ENCODE measurements at places on chromosomes 1 and 21.
A peak's percentile ranks its signal among the peaks of the same experiment; 100 is the strongest.

- DNase-seq = peak; percentile 21
Observed at GRCh38 chr1:58251430-58252073, 295.0 kb downstream of the OMA1 start.

DNA sequence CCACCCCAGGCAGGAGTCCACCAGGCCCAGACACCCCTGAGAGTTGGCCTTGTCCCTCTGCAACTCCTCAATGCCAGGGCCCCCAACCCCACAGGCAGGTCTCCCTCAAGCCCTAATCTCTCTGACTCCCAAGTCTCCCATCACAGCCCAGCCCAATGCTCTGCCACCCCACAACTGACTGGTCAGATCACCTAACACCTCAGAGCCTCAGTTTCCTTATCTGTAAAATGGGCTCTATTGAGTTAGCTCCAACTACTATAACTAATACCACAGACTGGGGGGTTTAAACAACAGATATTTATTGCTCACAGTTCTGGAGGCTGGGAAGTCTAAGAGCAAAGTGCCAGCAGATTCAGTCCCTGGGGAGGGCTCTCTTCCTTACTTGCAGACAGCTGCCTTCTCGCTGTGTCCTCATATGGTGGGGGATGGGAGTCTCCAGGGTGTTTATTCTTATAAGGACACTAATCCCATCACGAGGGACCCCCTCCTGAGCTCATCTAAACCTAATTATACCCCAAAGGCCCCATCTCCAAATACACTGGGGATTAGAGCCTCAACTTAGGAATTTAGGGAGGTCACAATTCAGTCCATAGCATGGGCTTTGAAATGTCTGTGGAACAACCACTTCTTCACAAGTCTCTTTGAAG, 34.9 kb upstream of the ZC3H12A start:
- no peak for DNase-seq

- DNase-seq = no peak
Observed at GRCh38 chr1:203528063-203528462, 34.1 kb downstream of the OPTC start.

DNA sequence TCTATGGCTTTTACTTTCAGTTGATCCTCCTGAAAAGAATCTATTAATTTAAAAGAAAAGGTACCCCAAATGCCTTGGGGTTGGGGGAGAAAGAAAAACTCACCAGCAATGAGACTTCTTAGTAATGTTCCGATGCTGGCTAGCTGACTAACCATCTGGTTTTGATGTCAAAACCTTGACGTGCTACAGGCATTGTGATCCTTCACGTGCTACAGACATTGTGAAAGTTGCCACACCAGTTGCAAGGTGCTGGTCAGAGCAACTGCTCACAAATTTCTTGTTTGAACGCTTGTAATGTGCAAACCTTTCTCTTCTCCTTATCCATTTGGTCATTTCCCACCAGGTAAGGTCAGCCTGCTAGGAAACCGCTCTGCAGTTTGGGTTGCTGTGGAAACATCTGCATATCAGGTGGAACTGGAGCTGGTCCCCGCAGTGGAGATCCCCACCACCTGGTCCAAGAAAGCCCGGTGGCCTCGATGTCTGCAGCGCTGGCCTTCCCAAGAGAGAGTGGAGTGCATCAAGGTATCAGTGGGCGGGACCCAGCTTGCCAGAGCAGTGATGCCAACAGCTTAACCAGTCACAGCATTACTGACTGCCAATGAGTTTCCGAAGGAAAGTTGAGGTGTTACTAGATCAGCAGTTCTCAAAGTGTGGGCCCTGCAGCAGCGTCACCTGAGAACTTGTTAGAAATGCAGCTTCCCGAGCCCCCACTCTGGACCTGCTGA, 16.1 kb downstream of the MAB21L3 start:
- no peak for DNase-seq

- DNase-seq = no peak
Observed at GRCh38 chr1:215360758-215361157, 206.3 kb upstream of the KCTD3 start.

GRCh38 chr1:2360588-2361364, 30.6 kb downstream of the MORN1 start:
- no peak for DNase-seq

DNA sequence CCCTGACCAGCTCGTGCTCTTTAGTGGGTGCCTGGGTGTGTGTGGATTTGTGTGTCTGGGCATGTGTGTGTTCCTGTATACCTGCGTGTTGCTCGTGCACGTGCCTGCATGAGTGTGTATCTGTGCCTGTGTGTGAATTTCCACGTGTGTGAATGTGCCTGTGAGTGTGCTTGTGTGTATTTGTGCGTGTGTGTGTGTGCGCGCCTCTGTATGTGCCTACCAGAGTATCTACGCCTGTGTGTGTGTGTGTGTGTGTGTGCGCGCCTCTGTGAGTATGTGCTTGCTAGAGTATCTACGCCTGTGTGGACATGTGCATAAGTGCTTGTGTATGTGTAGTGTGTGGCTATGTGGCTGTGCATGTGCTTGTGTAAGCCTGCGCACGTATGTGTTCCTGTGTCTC, 691 bp upstream of the SELENBP1 start:
- no peak for DNase-seq

GRCh38 chr1:46278807-46279206, 24.6 kb downstream of the LRRC41 start:
- no peak for DNase-seq

DNA sequence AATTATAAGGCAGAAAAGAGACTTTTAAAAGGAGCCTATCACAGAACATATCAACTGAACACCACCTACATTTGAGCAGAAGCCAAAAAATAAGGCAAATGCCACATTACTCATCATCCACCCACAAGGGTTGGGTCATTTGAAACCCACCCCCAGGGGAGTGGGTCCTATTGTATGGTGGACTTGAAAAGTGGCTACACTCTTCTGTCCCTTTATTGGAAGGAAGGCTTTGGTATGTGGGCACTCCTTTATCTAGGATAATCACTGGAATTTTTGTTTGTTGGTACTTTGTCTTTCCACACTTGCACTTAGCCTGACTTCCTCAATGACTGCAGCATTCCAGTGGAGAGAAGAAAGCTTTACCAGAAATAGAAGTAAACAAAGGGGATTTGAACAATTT, 157.2 kb upstream of the COL11A1 start:
- DNase-seq = peak; percentile 58

DNA sequence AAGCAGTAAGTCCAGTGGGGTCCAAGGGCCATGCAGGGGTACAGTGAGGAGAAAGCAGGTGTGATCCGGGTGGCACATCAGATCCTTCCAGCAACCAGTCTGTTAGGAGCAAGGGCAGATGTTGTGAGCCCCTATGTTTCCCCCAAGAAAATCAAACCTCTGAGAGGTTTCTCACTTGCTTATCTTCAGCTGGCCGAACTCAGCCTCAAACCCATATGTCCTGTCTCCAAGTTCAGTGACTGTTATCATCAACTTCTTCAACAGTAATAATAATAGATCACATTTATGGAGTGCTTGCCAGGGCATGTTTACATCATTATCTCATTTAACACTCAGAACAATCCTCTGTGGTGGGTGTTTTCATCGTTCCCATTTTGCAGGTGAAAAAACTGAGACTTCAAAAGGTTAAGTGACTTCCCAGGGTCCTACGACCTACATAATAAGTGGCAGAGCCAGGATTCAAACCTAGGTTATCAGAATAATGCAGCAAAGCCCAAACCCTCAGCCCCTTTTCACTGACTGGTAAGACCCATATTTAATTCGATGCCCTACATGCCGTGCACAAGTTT, 3.3 kb downstream of the CAPN2 start:
- DNase-seq = no peak

GRCh38 chr1:152656459-152656858, 6.7 kb upstream of the LCE2D start:
- no peak for DNase-seq

DNA sequence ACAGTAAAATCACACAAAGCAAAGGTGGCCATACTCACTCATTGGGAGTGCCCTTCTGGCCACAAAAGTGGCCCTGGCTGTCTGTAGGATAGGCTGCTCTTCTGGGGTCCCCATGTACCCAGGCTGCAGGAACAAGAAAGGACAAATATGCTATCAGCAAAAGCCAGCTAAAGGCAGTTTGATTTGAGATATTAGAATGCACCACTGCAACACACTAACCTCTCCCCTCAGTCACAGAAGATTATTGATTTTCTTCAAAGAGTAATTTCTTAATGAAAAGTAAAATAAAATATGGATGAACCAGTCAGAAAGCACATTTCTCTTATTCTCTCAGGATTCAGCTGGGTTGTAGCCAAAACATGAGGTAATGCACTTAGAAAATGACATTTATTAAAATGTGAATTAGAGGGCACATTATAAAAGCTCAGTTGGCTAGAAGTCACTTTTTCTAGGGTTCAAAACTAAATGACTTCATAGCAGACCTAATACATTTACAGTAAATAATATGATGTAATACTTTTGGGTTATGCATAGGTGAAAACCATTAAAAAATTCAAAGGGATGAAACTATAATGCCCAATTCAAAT, 140.8 kb downstream of the LHX8 start:
- DNase-seq = no peak

DNA sequence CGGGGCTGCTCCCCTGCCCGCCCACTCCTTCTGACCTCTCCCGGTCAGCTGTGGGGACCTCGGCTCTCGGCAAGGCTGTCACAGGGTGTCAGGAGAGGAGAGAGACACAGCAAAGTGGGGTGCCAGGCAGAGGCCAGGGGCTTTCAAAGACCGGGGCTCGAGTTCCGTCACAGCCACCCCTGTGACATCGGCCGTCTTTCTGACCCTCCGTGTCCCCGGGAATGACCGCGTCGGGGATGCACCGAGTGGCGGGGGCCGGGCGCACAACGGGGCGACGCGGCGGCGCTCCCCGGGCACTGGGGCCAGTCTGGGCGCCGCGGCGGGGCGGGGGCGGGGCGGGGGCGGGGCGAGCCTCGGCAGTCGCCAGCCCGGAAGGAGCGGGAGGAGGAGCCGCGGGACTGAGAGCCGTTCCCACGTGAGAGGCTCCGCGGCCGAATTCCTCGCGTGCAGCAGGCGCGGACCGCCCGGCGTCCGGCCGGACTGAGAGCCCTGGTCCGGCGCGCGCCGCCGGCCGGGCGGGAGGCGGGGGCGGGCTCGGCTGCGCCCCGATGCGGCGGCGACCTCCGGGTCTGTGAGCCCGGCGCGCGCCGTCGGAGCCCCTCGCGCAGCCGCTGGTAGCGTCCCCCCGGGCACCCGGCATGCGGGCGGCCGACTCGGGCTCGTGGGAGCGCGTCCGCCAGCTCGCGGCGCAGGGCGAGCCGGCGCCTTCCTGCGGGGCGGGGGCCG, 229.7 kb upstream of the TMEM51 start:
- DNase-seq = no peak

DNA sequence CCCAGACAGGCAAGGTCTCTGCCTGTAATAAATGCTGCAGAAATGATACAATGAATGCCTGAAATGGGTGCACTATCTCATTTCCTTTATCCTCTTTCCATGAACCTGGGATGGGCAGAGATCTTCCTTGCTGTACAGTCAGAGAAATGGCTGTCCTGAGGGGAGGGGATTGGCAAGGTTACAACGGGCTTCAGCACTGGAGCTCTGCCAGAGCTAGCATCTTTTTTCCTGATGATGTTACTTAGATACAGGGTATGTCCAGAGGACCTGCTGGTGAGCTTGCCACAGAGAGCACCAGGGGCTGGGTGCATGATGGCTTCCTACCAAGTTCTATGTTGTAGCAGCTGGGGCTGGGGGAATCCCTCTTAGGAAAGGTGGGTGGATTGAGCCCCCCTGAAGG, 115.1 kb downstream of the PLXNA2 start:
- DNase-seq = no peak

DNA sequence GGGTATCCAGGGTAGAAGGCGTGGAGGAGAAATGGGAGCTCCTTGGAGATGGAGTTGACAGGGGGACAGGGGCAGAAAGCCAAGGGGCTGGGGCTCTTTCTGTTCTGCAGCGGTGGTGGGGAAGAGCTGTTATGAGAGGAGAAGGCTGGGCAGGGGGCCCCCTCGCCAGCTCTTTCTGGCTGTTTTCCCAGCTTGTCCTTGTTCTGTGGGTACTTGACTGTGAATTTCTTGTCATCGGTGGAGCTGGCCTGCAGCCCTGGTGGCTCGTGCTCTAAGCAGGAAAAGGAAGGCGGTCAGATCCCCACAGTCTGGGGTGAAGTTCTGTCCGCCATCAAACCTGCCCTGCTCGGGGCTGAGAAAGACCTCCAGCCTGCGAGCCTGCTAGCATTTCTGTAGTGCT, 7.6 kb downstream of the ZNF683 start:
- no peak for DNase-seq

DNA sequence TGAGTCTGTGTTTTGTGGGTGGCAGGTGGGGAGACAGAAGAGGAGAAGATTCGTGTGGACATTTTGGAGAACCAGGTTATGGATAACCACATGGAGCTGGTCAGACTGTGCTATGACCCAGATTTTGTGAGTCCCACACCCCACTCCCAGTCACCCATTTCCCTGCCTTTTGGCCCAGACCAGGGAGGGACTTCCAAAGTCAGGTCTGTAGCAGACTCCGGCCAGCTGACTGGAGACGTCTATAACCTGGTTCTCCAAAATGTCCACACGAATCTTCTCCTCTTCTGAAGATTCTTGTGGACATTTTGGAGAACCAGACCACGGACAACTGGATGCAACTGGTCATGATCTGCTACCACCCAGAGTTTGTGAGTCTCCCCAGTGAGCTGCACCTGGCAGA, 1.6 kb downstream of the GSTM5 start:
- no peak for DNase-seq
